ENCODE measurements at places on chromosomes 7 and 10.

GRCh38 chr7:1692515-1693418, 22.7 kb downstream of the ELFN1 start:
- DNase-seq: no peak

DNA sequence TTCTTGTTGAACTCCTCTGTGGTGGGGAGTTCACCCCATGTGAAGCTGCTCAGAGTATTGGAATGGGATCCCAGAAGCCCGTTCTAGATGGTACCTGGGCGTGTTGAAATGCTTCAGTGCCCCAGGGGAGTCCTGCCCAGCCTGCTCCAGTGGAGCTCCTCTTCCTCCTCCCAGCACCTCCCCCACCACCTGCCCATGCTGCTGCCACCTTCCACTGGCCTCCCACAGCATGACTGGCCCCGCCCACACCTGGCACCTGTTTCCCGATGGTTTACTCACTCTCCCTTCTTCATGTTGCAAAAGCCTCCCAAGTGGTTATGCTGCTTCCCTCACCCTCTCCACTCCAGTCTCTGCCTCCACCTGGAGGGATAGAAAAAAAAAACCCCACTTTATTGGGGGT, 32.2 kb upstream of the PCBD1 start:
- no peak for DNase-seq

- no peak for DNase-seq
Measured at GRCh38 chr10:2714597-2714996, 352.8 kb upstream of the PFKP start.

GRCh38 chr10:26574783-26575182, 122.7 kb upstream of the PDSS1 start:
- DNase-seq: no peak

DNA sequence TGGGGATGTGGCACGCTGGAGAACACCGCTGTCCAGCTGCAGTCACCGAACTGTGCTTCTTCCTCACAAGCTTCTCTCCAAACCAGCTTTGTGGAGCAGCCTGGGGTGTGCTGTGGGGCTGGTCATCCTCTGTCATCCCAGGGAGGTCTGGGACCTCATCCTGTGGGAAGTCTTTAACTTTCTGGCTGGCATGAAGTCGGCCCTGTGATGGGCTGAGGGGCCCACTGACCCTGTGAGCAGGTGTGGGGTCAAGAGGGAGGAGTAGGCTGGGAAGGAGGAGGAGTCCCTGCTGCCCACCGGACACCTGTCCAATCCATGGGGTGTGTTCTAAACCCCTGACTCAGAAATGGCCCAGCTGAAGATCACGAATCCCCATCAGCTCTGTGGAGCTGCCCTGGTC, 136.2 kb upstream of the SHH start:
- no peak for DNase-seq
